ENCODE measurements at places on chromosomes 1 and 21. TPM values are rescaled to one million over a fixed set of nuclear protein-coding genes. Genes with fewer than 3 reads are reported as not detected.

Gene QSOX1
- 184 TPM for total RNA-seq

DNA sequence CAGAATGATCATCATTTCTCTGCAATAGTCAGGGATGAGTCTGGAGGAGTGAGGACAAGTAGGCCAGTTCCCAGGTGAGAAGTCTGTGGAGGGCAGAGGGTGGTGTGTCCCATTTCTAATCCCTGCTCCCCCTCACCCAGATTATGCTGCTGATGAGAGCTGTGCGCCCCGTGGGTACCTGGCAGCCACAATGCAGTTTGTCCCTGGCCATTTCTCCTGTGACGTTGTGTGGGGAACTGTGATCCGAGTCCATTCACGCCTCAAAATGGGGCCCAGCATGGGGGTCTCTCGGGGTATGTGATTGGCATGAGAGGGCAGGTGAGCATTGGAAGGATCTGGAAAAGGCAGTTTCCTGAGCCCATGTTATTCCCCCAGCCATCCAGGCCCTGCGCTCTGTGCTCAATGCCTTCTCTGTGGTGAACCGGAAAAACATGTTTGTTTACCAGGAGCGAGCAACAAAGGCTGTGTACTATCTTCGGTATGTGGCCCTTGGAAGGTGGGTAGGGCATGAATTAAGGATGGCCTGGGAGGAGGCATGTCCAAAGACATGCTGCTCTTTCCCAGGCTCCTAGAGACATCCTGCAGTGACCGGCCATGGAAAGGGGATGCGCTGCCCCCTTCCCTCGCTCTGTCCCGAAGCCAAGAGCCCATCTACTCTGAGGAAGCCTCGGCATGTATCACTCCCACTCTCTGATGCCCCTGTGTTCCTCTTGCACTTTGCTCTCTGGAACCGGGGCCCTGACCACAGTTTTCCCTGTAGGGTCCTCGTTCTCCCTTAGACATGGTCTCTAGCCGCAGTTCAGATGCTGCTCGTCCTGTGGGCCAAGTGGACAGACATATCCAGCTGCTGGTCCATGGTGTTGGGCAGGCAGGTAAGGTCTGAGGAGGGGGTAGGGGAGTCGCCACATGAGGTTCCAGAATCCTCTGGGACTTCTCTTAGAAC lies 16.4 kb downstream of the HYI start:
- no peak for DNase-seq

GRCh38 chr1:183870351-183871077 lies 65.6 kb downstream of the RGL1 start:
- no peak for DNase-seq

- DNase-seq, result no peak
Observed at GRCh38 chr1:181174861-181175260, 86.4 kb downstream of the IER5 start.

- DNase-seq, result no peak
Observed at GRCh38 chr1:44947774-44948311, 38.6 kb downstream of the EIF2B3 start.

DNA sequence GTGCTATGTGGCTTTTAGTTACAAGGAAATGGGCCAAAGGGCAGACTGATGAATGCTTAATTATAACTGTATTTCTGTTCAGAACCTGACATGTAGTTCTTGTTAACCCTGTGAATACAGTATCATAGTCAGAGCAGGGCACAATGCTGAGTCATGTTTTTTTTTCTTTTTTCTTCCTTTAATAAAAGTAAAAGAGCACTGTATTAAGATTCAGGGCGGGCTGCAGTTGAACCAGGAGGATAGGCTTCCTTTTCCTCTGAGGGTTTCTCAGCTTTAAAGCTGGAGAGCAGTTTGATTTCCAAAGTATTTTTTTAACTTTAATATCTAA lies 8.7 kb downstream of the CLDN8 start:
- DNase-seq, result no peak

DNA sequence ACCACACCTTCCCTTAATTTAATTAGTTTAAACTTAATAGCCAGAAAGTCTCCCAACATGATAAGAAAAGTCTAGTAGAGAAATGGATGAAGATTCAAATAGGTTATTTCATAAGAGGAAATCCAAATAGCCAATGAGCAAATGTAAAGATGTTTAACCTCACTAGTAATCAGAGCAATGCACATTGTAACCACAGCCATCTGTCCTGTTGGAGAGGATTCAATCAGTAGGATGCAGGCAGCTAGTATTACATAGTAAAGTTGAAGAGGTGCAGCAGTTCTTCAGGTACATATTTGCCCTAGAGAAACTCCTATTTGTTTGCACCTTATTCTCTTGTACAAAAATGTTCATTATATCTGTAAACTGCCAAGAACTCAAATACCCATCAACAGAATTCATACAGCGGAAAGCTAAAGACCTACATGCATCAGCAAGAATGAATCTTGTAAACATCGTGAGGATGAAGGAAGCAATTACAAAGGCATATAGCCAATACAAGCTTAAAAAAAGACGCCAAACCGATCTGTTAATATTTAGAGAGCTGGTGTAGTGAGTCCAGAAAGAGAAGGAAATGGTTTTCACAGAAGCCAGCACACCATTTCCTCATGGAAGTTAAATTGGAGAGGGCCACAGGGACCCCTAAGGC lies 27.9 kb downstream of the DIP2A start:
- DNase-seq, result no peak
